Stimulated activated CD8-positive, alpha-beta memory T cell treated with anti-CD3 and anti-CD28 coated beads, Interleukin-12 subunit alpha, Interleukin-12 subunit beta, amount 100 ng/mL, for 4 hours (primary cell): ENCODE measurements at places on chromosomes 6 and 20.

GRCh38 chr6:74087899-74088298 lies 391.9 kb downstream of the CD109 start:
- DNase-seq, result no peak

- DNase-seq, result no peak
Observed at GRCh38 chr6:18451756-18452155, 64.6 kb downstream of the RNF144B start.

DNA sequence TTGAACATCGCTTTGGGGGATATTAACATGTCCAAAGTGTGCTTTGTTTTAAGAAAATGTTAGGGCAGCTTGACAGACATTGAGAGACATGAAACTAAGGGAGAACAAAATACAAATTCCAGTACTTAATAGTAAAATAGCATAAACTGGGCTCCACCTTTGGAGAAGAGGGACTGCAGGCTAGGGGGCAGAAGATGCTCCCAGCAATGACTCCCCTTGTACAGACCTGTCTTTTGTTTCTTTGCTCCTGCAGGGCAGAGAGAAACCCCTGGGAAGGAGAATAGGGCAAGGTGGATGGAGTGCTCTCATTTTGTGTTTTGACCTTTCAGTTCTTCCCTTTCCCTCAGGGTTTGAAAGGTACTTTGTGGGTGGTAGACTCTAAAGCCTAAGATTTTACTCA lies 115.6 kb upstream of the PLCB4 start:
- DNase-seq, result no peak

DNA sequence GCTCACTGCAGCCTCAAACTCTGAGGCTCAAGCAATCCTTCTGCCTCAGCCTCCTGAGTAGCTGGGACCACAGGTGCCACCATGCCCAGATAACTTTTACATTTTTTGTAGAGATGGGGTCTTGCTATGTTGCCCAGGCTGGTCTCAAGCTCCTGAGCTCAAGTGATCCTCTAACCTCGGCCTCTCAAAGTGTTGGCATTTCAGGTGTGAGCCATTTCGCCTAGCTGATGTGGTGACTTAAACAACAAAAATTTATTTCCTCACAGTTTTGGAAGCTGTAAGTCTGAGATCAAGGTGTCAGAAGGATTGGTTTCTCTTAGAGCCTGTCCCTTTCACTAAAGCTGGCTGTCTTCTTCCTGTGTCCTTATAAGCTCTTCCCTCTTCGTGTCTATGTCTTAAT lies 15.0 kb upstream of the JARID2 start:
- no peak for DNase-seq

DNA sequence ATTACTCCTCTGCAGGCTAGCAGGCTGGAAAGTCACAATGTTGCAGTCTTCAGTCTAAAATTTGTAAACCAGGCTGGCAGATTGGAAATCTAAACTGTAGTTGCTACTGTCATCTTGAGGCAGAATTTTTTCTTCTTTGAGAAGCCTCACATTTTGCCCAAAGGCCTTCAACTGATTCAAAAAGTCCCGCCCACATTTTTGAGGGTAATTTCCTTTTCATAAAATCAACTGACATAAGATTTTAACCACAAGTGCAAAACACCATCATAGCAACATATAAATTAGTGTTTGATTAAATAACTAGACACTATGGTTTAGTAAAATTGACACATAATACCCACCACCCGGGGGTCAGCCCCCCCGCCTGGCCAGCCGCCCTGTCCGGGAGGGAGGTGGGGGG lies 28.4 kb downstream of the HLA-C start:
- no peak for DNase-seq

GRCh38 chr6:112180095-112180820 lies 74.1 kb downstream of the LAMA4 start:
- no peak for DNase-seq
